ENCODE measurements at places on chromosomes 1 and 21.

DNA sequence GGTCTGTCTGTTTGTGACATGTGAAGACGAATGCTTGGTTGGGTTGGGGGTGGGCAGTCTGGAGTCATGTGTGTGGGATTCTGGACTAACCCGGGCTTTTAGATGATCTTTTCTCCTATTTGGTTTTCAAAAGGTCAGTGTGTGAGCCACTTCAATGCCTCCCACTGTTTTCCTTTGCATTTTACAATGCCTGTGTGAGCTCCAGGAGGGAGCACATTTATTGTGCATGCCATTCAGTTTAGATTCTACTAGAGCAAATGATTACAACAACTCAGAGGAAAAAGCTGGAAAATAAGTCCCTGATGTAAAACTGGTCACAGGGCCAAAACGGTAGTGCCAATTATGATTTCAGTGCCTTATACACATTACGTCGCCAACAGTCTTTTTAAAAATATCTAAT, 90.9 kb downstream of the LYPLAL1 start:
- DNase-seq = no peak

DNA sequence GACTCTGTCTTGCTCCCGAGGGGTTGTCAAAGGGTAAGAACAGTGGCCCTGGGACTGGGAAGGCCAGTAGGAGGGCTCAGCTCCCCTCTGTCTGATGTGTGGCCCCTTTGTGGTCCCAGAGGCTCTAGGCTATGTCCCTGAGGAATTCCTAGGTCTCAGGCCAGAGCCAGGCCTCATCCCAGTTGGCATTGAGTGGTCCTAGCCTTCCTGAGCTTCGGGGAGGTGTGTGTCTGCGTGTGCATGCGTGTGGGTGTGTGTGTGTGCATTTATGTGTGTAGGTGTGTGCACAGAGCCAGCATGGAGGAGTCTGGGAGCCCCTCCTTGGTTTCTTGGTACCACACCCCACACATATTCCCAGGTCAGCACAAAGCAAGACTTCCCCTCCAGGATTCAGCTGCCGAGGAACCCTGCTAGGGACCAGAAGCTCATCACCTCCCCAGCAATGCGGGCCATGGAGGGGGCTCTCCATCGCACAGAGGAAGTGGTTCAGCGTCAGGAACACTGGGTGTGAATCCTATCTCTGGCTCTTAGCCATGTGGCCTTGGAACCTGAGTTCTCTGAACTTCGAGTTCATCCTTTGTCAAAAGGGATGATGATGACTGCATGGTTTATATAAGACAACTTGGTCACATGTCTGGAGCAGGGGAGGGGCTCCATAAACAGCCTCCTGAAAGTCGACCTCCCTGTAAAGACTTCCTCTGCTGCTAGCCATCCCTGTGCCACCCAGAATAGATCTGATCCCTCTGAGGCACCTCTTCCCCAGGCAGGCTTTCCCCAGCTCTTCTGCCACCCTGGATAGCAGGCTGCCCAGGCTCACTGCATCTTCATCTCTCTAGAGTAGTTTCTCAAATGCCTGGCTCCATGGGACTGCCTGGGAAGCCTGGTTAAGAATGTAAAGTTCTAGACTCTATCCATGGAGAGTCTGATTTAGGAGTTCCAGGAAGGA, 8.3 kb upstream of the EPS8L3 start:
- DNase-seq = no peak

DNA sequence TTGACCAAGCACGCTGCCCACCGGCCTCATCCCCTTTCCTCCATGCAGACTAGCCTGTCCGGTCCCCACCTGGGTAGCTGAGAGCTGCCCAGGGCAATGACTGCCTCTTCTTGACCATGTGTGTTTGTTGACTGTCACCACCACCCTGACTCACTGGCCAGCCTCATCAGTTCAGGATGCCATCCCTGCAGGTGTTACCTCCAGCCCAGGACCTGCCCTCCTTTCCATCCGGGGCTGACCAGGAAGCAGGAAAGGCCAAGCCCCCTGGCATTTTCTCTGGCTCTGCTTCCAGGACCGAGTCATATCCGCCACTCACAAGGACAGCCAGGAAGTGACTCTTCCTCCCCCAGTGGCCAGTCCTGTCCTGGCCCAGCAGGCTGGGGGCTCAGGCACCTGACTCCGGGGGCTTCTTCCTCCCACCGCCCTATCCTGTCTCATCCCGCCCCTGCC, 17.1 kb downstream of the EPHA2 start:
- DNase-seq = no peak

DNA sequence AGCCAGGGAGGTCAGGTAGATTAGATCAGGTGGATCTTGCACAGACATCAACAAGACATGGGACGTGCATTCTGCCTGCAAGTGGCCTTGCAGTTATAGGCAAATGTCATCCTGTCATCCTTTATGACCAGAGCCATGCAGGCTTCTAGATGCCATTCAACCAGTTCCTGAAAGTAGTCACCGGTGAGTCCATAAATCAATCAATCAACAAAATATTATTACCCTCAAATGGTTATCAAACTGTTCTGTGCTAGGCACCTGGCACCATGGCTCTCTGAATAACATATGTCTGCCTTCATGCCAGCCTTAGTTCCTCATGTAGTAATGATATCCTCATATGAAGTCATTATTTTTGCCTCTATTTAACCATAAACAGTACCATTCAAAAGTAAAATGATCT, 146.9 kb downstream of the TOMM20 start:
- DNase-seq = no peak

GRCh38 chr1:178232949-178233348, 139.0 kb downstream of the RASAL2 start:
- no peak for DNase-seq

DNA sequence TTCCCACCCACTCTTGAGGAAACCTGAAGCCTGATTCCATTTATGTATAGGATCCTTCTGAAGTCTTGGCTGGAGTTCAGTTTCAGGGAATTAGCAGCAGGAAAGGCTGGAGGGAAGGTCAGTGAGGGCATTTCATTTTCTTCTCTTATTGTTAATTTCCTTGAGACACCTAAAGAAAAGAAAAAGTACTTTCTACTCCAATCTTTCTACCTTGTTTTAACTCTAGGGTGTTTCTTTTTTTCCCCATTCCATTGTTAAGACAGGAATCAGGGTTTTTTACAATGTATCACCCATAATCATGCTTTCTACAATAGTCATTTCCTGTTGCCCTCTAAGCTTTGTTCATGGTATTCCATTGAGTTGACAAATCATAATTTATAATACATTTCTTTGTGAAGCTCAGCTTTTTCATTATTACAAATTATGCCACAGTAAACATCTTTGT, 27.4 kb downstream of the SNRPE start:
- no peak for DNase-seq

DNA sequence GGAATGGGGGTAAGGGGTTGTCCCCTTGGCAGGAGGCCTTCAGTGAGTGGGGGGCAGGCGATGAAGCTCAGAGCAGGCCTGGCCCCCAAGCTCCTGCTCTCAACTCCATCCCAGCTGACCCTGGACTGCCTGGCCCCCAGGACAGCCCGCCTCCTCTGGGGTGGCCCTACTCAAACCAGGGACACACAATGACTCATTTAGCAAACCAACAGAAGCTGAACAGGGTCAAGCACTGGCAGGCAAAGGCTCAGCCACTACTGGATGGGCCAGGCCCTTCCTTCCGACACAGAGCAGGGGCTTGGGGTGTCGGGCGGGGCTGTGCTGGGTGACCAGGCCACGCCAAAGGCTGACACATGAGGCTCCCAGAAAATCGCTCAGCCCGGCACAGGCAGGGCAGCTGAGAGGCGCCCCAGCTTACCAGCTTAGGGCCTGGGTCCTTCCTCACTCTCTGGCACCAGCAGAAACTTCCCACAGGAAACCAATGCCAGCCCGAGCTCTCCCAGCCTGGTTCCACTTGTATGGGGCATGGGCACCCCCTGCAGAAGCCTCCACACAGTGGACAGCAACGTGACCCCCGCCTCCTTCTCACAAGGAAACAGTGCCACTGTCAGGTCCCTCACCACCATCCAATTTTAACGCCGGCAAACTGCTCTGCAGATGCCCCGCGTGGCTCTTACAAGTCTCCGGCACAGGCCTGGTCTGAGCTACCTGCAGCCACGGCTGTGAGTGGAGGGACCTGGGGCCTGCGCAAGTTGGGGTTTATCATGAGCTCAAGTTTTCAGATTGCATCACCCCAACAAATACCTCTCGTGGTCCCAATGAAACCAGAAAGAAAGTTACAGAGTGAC, 114.3 kb downstream of the NPHP4 start:
- DNase-seq = no peak

DNA sequence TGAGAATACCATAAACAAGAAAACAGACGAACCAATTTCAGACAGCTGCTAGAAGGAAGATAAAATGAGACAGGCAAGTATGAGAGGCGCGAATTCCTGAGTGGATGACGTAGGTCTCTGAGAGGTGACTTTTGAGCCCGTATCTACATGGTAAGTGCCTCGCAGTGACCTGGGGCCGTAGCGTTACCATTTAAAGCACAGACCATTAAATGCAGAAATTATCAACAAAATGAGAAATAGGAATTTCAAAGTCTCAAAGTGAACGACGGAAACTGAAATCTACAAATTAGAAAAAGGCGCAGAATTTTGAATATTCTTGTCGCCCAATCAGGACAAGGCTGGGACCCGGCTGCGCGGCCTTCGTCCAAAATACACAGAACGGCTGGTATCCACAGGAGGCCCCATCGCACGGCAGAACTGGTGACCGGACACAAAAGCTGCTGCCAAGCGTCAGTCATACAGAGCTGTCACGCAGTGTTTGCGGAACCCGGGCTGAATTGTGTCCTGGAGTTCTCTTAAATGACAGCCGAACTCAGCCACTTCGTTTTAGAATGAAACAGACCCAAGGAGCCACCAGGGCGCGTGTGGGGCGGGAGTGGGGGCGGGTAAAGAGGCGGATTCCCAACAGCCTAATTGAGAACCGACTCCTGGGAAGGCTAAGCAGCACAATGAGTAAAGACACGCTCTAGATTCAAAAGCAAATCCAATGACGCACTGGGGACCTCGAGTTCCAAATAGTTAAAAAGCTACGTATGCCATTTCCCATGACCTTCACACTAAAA, 13.8 kb upstream of the BOLA1 start:
- DNase-seq = peak; percentile 53

GRCh38 chr1:20179371-20180128, 6.3 kb upstream of the UBXN10 start:
- DNase-seq = no peak

- DNase-seq = no peak
Measured at GRCh38 chr1:172270605-172271004, 149.9 kb upstream of the C1orf105 start.
